Activated naive CD4-positive, alpha-beta T cell treated with Interleukin-2 at 50 U/mL for 16 hours (primary cell): ENCODE measurements at places on chromosomes 6 and 20.

DNA sequence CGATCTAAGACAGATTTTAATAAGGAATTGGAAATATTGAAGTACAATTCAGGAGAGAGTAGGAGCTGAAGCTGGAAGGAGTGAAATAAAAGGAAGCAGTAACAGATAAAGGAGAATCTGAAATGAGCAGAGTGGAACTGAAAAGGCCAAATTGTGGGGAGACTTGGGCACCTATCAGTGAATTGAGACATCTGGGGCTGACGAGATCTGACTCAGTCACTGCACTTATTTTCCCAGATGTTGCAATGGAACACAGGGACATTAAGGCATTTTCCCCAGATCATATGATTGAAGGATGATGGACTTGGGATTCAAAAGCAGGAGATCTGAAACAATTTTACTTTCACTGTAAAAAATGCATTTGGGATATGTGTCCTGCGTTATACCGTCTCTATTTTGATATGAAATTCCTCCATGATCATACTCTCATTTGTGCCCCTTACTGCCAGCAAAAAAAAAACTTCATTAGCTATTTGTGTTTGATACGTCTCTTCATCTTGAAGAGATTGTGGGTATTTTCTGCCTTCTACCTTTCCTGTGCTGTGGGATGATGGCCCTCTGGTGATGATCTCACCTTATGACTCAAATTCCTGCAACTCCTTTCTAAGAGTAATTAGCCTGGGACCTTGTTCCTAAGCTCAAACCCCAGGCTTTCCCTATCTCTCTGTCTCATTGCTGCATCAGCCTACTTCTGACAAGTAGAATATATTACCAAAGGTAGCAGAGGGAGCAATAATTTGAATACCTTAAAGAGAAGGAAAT, 278.5 kb upstream of the MAN1A1 start:
- DNase-seq, result no peak

DNA sequence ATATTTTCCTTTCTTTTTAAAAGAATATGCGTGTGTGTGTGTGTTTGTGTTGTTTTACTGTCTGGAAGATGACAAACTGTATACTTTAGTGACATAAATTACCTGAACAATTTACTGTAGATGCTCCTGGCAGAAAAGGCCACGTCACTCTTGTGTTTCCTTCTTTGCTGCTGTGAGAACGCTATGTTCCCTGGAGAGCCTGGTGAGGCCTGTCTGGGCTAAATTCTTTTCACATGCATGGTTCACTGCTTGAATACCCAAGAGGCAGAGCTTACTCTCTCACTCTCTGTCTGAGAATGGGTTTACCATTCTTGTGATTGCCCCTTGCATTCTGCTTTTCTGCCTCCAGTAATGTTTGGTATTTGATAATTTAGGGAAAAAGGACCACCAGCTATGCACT, 64.3 kb downstream of the EDN1 start:
- no peak for DNase-seq

DNA sequence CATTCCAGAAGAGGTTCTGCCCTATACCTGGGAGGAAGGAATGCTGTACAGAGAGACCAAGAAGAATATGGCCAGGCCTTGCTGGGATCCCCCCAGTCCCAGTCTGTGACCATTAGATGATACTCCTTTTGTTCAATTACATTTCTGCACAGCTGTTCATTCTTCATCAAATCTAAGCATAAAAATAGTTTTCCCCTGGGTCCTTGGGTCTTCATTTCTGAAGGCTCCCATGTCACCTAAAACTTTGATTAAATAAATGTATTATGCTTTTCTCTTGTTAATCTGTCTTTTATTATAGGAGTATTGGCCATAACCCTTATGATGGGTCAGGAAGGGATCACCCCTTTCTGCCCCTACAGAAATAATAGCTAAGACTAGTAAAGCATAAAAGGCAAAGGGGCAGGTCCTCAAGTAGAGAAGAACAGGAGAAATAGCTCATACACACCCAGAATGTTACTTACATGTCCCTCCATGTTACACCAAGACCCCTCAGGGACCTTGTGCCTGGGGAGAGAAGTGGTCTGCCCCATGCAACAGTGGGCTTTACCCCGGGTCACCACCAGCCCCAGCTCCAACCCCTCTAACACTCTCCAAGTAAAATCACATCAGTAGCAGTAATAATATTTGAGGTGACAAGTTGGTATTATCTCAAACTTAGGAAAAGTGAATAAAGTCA, 2.1 kb upstream of the LTA start:
- no peak for DNase-seq

GRCh38 chr6:45881705-45882467, 133.8 kb downstream of the CLIC5 start:
- DNase-seq, result no peak

- no peak for DNase-seq
These were observed 190.3 kb downstream of the ZDHHC14 start for GRCh38 chr6:157571269-157571668.

- DNase-seq, result no peak
These were observed 40.3 kb upstream of the CNKSR3 start for GRCh38 chr6:154550779-154551178.

GRCh38 chr6:155387481-155387880, 68.2 kb downstream of the NOX3 start:
- DNase-seq, result no peak

DNA sequence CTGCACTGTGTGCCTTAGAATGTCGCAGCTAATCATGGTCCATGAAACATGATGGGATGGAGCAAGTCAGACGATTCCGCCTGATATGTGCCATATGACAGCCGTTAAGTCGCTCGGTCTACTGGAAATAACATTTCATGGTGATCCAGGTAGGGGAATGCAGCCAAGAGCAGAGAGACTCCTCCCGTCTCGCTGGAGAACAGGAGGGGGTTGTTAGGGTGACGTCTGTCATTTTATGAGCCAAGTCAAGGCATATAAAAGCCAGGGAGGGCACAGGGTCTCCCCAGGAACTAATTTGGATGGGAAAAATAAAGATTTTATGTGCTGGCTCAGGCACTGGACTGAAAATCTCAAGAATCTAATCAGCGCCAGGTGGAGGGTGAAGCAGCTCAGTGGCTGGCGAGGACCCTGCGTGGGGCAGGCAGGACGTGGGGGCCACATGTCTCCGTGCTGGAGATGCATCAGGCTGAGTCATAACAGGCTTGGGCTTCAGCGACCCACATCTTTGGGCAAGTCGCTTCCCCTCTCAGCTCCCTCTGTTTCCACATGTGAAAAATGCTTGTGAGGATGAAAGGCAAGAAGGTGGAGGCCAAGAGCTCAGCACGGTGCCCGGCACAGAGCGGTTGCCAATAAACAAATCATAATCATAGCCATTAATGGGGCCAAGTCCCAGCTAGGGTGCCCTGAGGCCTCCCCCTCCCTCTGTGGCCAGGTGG, 234.6 kb downstream of the ANKRD60 start:
- no peak for DNase-seq

DNA sequence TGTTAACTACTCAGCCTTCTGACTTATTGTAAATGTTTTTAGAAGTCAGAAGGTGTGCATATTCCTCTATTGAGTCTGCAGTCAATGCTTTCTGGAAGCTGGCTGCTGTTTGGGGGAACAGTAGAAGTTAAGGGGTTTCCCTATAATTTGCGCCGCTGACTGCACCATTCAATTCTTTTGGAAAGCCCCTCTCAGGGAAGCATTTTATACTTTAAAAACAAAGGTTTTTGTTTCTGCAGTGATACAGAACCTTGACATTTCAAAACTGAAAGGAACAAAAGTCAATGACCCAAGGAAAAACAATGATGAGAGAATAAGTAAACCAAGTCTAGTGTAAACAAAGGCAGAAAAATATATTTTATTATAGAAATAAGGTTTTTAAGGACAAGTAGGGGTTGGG, 120.8 kb upstream of the TNFAIP3 start:
- DNase-seq, result no peak
